ENCODE measurements at places on chromosomes 12 and 14.
A peak's percentile ranks its signal among the peaks of the same experiment; 100 is the strongest.

- no peak for DNase-seq
Observed at GRCh38 chr14:82412545-82412944, 878.9 kb upstream of the SEL1L start.

GRCh38 chr14:49857427-49858003, 4.9 kb upstream of the NEMF start:
- DNase-seq: no peak

DNA sequence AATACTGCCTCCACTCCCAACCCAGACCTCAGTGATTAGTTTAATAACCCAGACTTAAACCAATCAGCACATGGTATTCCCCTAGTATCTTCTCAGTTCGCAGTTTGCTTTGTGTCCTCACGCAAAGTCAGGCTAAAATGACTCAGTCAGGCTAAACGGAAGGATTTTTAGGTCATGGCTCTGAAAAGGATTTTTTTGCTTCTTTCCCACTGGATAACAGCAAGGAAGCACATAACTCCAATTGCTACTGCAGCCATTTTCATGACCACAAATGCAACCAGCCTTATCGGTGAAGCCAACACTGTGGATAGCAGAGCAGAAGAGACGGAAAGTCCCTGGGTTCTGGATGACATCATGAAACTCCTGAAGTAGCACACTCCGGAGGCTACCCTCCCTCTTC, 67.7 kb downstream of the ZC3H14 start:
- DNase-seq: no peak

DNA sequence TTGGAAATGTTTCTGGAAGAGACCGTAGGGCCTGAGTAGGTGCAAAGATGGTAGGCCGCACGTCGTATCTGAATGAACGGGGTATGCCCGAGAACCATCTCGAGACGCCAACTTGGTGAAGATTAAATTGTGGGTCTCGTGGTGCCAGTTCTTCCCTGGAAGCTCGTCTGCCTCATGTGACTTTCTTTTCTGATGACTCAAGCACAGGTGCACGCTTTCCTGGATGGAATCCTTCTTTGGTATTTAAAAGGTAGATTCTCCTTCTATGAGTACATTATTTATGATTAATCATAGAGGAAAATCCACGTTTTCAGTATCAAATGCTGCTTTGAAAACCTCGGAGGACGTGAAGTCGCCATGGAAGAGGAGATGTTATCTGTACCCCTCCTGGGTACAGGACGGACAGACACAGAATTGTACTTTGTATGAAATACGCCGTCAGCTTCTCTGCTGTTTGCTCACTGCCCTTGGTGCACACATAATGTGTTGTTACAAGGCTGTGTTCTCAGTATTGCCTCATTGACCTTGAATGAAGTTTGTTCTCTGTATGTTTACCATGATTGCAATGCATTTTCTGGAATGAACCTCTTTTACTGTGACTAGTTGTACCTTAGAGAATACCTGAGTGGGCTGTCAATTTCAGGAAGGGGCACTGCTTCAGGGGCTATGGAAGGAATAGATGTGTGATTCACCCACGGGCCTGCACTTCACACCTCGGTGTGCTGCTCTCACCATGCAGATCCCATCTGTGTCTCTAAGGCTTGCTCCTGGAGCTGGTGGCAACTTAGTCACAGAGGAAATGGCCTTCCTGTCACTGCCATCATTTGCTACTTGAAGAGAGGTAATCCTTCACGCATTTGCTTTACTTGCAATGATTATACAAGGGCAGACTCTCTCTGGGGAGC, 137.3 kb upstream of the RTL1 start:
- no peak for DNase-seq

GRCh38 chr12:52871291-52872039, 22.7 kb upstream of the KRT78 start:
- DNase-seq: no peak

GRCh38 chr12:26786491-26786864, 46.5 kb downstream of the ITPR2 start:
- no peak for DNase-seq

DNA sequence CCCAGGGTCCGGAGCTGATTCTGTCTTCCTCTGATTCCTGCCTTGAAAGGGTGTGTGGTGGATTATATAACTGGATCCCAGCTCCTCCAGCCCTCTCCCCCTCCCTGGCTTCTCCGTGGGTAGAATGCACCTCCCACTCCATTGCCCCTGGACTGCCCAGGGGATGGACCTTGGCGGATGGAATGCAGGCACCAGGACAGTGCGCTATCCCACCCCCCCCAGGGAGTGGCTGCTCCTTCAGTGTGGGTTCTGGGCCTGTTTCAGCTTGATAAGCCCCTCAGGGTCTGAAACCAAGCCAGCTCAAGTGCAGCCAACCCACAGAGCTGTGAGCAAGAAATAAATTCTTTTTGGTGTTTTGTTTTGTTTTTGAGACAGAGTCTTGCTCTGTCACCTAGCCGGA, 112.4 kb upstream of the TMEM132D start:
- DNase-seq: no peak

DNA sequence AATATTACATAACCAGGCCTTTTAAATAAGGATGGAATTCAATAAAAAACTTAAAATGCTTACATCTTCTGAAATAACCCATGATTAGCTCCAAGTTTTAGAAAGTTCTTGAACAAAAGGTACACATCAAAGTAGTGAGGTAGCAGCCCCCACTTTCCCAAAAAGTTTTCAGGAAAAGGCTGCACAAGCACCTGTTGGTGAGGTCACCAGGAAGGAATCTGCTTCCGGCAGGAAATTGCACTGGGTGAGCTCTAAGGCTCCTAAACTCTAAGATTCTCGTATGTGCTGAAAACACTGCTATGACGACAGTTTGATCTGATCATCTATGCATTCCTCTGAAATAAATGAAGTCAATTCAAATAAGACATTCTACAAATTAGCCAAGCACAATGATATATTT, 34.3 kb upstream of the TTC7B start:
- no peak for DNase-seq

GRCh38 chr12:48716493-48717251, at the start of gene CCNT1:
CCNT1 (minus strand) TSS chr12:48716707; CDS start chr12:48716675, 32 bp downstream.
- peak; percentile 94 for DNase-seq

DNA sequence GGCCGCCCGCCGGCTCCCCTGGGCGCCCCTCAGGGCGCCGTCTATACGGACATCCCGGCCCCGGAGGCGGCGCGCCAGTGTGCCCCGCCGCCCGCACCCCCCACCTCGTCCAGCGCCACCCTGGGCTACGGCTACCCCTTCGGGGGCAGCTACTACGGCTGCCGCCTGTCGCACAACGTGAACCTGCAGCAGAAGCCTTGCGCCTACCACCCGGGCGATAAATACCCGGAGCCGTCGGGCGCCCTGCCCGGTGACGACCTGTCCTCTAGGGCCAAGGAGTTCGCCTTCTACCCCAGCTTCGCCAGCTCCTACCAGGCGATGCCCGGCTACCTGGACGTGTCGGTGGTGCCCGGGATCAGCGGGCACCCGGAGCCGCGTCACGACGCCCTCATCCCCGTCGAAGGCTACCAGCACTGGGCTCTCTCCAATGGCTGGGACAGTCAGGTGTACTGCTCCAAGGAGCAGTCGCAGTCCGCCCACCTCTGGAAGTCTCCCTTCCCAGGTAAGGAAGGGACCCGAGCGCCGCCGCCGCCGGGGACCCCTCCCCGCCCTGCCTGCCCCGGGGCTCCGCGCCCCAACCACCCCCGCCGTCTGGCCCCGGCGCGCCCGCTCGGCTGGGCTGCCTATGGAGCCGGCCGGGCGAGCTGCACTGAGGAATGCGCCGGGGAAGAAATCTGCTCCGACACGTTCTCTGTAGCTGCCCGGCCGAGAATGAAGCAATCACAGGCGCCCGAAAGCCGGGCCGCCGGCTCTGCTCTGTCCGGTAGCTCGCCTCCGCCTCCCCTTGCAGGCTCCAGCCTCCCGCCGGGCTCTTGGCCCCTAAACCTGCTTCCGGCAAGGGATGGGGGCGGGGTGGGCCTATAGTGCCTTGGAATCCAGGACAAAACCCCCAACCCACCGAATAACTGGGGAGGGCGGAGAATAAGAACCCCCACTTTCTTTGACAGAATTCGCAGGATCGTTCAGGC, 794 bp downstream of the HOXC13 start:
- no peak for DNase-seq

DNA sequence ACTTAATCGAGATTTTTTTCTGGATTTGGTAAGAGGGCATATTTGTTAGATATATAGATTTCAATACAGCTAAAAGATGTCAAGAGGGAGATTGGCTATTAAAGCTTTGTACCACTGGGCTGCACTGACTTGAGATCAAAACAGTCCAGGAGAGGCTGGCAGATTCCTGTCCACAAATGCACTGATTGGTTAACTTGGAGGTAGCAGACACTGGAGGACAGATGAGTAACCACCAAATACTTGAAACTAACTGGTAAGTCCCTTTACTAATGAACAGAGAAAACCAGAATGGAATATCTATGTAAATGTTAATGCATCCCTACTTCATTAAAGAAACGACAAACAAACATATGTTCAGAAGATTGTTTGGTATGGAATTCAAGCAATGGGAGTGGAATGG, 416.6 kb downstream of the LRIG3 start:
- no peak for DNase-seq

DNA sequence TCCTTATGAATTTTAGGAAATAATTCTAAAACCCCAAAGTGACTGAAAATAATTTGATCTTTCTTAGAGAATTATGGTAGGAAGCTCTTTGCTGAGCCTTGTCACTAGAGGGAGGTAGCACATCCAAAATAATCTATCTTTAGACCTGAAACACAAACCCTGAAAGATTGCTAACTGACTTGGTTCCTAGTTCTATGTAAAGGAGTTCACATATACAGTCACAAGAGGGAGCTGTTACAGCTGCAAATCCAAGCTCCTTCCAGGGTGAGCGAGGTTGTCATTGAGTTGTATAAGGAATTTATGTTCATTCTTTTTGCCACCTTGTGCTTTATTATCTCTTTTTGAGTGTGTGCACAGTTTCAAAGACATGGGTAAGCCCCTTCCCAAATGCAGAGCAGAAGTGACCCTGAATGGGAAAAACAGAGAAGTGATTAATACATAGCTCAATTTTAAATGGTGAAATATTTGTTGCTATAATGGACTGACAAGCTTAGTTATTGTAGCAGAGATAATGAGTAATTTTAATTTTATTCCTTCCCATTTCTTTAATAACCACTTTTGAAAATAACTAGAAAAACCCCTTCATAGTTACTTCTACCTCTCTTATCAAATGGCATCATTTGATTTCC, 387.9 kb downstream of the DAD1 start:
- DNase-seq: no peak

DNA sequence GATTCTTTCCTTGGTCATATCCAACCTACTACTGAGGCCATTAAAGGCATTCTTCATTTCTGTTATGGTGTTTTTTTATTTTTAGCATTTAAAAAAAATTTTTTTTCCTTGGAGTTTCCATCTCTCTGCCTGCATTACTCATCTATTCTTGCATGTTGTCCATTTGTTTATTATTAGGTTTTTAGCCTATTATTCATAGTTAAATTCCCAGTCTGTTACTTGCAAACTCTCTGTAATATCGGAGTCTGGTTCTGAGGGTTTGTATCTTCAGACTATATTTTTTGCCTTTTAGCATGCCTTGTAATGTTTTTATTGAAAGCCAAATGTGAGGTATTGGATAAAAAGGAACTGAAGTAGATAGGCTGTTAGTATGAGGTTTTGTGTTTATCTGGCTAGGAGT, 284.3 kb downstream of the FUT8 start:
- DNase-seq: no peak

- no peak for DNase-seq
Observed at GRCh38 chr12:7144414-7145120, 14.4 kb downstream of the CLSTN3 start.

GRCh38 chr12:89863493-89863938, 154.9 kb upstream of the ATP2B1 start:
- DNase-seq: no peak

- no peak for DNase-seq
Observed at GRCh38 chr12:113040722-113041171, 15.8 kb upstream of the DTX1 start.

GRCh38 chr14:51251486-51251885, 11.4 kb downstream of the TMX1 start:
- DNase-seq: no peak

GRCh38 chr12:53381731-53382630, 2.0 kb downstream of the SP1 start:
- DNase-seq: no peak

GRCh38 chr12:92297932-92298696, 152.5 kb upstream of the BTG1 start:
- no peak for DNase-seq

DNA sequence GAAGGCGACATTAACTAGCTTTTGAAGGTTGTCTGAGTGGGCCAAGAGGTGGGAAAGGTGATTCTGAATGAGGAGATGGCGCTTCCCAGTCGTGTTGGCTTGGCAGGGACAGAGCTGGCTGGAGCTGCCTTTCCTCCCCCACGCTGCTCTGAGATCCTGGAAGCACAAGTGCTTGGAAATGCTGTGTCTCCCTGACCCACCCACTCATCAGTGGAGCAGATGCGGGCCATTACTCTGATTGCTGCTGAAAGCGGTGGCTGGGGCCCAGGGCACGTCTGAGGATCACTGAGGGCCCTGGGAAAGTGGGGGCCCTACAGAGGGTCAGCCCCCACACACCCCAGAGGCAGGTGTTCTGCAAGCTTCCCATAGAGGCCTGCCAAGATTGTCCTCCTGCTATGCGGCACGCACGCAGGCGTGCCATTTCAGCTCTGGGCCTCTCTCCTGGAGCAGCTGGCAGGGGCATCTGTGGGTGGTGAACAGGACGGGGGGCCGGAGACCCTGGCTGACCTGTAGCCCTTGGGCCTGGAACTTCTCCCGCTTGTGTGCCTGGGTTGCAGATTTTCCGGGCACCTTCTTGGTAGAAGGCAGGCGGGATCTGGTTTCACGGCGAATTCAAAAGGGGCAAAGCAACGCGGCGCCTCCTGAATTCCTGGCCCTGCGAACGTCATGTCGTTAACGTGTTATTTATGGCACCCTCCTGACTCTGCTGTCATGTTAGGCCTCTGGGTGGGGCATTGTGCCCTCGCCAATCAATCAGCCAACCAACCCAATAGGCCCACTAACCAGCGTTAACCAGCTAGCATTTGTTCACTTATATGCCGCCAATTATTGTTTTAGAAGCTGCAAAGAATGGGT, 133.8 kb upstream of the TBX3 start:
- DNase-seq: no peak

GRCh38 chr12:108691998-108692808, 39.1 kb downstream of the CORO1C start:
- no peak for DNase-seq

- DNase-seq: no peak
Observed at GRCh38 chr12:94732367-94732990, 82.1 kb upstream of the TMCC3 start.

DNA sequence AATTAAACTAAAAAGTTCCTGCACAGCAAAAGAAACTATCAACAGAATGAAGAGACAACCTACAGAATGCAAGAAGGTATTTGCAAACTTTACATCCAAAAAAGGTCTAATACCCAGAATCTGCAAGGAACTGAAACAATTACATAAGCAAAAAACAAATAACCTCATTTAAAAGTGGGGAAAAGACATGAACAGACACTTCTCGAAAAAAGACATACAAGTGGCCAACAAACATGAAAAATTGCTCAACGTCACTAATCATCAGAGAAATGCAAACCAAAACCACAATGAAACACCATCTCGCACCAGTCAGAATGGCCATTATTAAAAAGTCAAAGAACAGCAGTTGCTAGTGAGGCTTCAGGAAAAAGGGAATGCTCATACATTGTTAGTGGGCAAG, 15.2 kb downstream of the PDE6H start:
- no peak for DNase-seq

All from stimulated activated CD8-positive, alpha-beta memory T cell treated with anti-CD3 and anti-CD28 coated beads, Interleukin-4, amount 100 ng/mL, for 1 hour (primary cell).